ENCODE measurements at places on chromosomes 3 and 15. TPM values are rescaled to one million over a fixed set of nuclear protein-coding genes. Genes with fewer than 3 reads are reported as not detected.

The TNFSF10 gene
- total RNA-seq = 10.4 TPM

- DNase-seq = no peak
These were observed 37.1 kb downstream of the FAM240A start for GRCh38 chr3:46649436-46649835.

The TGM5 gene
- not detected for total RNA-seq

The ALDH1A3 gene
- total RNA-seq = 23.0 TPM

The AHSG gene
- total RNA-seq = not detected

DNA sequence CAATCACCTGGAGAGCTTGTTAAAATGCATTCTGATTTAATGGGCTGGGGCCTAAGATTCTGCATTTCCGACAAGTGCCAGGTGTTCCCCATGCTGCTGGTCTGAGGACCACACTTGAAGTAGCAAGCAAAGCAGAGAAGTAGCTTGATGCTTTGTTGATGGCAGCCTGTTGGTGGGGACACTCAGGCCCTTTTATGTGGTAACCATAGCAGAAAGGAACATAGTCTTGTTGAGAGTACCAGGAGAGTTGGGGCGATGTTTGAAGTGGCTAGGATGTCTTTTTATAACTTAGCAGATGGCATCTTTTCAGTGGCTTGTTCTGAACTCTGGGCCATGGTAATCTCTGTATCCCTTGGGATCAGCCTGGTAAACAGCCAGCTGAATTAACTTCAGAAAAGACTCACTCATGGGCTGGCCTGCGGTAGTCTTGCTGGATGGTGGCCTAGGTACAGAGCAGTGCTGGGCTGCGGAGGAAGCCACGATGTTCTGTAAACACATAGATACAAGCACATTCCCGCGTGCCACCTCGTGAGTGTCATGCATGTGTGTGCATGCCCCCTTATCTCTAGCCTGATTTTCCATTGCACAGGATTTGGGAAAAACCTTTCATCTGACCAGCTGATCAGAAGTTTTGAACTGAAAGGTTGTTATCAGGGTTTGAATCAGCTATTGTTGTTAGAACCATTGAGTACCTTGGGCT lies 292.4 kb upstream of the LRRFIP2 start:
- no peak for DNase-seq

GRCh38 chr15:60541481-60542299 lies 62.7 kb upstream of the ICE2 start:
- DNase-seq = no peak

The SGO1 gene
- 1.7 TPM for total RNA-seq
